ENCODE measurements at places on chromosomes 6 and 20. TPM values are rescaled to one million over a fixed set of nuclear protein-coding genes. Genes with fewer than 3 reads are reported as not detected.

The RSPO3 gene
- total RNA-seq: 11.8 TPM

The LY6G6D gene
- not detected for total RNA-seq

DNA sequence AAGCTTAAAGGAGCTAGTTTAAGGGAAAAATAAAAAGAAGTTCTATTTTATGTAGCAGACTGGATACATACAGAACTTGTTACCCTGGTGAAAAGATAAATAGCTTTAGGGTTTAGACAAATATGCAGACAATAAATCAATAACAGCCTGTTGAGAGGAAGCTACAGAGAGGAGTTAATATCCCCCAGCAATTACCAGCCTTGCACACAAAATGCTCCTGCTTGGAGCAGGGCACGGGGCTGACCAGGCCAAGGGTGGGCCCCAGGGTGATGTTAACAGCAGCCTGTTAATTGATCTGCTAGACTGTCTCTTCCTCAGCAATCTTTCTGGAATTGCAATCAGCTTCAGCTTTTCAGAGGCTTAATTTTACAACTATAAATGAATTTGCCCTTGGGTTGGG is 125.1 kb upstream of the SOX4 start:
- DNase-seq: no peak

- DNase-seq: no peak
These were observed 30.5 kb upstream of the LYRM2 start for GRCh38 chr6:89669002-89669401.

DNA sequence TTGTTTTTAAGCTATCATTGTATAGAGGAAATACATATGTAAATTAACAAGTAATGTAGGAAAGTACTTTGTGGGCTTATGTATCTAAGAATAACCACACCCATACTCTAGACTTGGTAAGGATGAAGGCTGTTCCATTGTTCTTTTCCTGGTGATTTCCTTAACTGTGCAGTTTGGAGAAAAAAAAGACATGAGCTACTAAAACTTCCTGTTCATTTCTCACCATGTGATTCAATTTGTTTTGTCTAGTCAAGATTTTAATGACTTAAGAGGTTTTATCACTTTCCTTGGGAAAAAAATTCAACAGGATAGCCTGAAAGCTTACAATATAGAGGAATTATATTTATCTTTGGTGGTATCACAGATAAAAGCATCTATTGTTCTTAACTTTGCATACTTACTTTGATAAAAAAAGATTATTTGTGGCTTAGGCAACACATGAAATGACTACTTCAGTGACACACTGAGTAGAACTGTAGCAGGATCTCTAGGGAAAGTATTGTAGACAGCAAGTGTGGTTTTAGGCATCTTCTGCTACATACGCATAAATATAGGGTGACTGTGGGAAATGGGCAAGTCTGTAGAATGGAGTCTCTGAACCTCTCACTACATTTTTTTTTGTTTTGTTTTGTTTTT is 80.3 kb downstream of the GJA1 start:
- DNase-seq: no peak

Measured in NCI-H460 (cell line).